ENCODE measurements at places on chromosomes 16 and 17.

DNA sequence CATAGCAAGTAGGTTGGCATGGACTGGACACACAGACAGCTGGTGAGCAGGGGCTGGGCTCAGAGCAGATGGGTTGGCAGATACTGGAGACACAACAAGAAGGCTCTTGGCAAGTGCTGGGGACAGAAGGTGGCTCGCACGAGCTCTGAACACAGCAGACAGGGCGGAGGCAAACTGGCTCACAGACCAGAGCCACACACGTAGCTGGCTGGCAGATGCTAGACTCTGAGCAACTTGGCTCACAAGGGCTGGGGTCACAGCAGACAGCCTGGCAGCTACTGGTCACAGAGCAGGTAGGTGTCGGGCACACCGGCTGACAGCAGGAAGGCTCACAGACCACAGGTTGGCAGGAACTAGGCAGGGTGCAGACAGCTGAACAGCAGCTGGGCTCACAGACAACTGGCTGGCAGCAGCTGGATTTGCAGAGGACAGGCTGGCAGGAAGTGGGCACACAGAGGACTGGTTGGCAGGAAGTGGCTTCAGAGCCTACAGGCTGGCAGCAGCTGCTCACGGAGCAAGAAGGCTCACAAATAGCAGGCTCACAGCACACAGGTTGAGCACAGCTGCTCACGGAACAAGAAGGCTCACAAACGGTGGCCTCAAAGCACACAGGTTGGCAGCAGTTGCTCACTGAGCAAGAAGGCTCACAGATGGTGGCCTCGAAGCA lies 725 bp downstream of the KRTAP16-1 start:
- DNase-seq, result peak; percentile 52

GRCh38 chr16:35182043-35182677 lies 1722.7 kb downstream of the TP53TG3F start:
- DNase-seq, result no peak

GRCh38 chr17:38547444-38547843 lies 58.3 kb downstream of the SRCIN1 start:
- DNase-seq, result no peak

DNA sequence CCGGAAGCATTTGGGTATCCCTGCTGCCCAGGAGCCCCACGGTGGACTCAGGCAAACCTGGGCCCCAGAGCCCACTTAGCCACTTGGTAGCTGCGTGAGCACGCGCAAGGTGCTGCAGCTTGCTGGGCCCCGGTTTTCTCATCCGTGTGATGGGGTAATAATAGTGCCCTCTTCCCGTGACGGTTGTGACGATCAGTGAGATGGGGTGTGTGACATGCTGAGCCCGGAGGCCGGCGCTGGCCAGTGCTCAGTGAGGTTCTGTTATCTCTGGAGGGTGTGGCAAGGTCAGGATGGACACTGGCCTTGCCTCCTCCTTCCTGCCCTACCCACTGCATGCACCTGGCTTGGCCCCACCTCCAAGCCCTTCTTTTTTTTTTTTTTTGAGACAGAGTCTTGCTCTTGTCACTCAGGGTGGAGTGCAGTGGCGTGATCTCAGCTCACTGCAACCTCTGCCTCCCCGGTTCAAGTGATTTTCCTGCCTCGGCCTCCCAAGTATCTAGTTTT lies 82.6 kb downstream of the RAP1GAP2 start:
- DNase-seq, result no peak

DNA sequence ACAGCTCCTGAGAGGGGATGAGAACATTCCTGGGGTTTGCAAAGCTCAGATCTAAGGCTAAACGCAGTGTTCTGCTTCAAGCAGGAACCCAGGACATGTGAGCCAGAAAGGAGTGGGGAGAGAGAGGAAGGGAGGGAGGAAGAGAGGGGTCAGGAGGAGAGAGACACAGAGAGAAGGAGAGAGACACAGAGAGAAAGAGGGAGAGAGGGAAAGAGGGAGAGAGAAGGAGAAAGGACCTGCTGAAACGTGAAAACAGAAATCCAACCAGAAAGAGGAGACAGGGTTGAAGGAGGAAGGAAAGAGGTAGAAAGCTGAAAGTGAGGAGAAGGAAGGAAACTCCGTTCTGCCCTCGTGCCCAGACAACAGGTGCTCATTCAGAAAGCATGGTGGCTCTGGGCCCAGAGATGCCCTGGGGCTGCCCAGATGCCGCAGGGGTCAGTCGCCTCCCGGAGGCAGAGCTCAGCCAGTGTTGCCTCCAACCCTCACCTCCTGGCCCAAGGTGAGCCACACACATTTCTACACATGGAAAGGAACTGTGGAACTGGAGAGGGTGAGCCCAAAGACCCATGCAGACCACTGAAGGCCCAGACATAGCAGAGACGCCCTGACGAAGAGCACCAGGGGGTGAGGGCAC lies 49.0 kb upstream of the ENPP7 start:
- no peak for DNase-seq

- no peak for DNase-seq
These were observed 292.5 kb downstream of the PHKB start for GRCh38 chr16:47753659-47754058.

GRCh38 chr17:79933863-79934652 lies 94.8 kb upstream of the CBX4 start:
- no peak for DNase-seq

- no peak for DNase-seq
These were observed 138.7 kb upstream of the RPH3AL start for GRCh38 chr17:491086-492021.

DNA sequence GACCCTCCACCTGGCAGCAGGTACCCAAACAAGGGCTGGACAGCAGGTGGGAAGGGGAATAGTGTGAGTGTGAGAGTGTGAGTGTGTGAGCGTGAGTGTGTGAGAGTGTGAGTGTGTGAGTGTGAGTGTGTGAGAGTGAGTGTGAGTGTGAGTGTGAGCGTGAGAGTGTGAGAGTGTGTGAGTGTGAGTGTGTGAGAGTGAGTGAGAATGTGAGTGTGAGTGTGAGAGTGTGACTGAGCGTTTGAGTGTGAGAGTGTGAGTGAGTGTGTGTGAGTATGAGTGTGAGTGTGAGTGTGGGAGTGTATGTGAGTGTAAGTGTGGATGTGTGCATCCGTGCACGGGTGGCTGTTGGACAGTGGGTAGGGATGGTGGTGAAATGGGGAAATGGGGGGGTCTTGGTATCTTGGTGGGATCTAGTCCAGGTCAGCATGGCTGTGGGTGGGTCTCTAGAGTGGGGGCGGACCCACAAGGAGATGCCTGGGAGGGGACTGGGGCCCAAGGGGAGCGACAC lies 408 bp downstream of the ADGRG1 start:
- no peak for DNase-seq

DNA sequence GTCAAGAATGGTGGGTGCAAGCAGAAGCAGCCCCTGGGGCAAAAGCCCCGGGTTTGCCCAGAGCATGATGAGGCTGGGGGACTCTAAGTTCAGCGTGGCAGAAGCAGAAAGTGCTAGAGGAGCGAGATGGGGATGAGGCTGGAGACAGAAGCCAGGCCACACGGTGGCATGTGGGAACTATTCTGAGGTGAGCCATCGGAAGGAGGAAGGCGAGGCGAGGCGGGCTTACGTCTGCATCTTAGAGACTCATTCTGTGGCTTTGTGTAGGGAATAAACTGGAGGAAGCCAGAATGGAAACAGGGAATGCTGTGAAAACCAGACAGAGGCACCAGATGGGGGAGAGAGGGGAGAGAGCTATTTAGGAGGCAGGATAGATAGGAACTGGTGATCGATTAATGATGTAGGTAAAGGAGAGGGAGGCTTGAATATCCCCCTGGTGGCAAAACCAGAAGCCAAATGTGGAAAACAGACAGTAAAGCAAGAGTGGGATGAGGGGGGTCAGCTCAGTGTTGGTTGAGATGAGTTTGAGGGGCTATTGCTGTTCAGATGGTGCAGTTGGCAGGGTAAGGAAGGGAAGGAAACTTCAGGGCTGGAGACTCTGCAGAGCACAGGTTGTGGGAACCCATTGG lies 3.1 kb upstream of the TNFSF13 start:
- no peak for DNase-seq

DNA sequence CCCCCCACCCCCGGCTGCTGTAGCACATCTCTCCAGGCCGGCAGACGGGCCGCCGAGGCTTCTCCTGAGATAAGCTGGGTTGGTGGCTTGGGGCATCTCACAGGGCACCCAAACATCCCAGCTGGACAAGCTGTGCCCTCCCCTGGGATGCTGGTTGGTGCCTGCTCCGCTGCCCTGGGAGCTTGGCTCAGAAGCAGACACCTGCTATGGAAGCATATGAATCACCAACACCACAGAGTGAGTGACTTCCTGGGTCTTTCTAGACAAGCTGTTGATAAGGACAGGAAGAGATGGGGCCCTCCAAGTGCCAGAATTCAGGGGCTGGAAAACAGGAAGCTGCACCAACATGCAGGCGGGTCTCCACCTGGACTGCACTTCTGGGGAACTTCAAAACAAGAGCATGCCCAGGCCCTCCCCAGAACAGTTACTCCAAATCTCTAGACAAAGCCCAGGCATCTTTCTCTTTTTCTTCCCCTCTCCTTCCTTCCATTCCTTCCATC lies 13.7 kb downstream of the C16orf95 start:
- DNase-seq, result no peak

DNA sequence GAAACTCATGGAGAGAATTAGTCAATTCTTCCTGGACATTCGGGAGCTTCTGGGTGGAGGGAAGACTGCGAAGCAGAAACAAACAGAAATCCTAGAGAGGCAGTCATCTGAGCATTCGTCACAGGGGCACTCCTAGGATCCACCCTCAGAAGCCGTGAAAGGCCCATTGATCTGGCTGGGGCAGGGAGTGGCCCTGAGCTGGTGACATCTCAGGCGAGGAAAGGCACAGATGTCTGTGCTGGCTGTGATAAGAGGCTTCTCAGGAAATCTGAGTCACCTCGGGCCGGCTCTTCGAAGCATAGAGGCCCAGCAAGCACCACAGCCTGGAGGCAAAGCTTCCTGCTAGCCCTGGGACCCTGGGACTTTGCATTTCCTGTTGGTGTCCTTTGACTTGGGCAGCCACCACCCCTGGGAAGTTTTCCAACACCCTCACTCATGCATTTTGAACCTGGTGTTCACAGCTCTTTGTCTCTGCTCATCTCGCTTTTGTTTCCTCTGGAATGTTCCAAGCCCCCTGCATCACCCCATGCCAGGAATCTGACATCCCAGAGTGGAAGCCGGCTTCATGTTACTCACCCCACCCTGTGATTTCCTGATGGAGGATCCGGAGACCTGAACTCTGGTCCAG lies 23.3 kb upstream of the CDRT4 start:
- DNase-seq, result no peak

- DNase-seq, result no peak
These were observed 4.9 kb upstream of the PSMD7 start for GRCh38 chr16:74291577-74292208.

DNA sequence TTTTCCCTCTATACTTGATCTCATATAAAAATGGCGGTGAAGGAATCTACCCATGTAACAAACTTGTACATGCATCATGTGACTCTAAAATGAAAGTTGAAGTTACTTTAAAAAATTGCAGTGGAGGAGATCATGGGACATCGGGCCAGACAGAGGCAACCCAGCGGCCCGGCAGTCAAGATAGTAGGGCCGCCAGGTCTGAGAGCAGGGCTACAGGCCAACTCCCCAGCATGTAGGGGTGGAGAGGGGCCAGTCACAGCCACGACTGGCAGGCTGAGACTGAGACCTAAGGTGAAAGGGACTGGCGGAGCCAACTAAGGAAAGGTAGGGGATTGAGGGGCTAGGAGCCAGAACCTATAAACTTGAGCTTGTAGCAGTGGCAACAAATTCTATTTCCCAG lies 150.9 kb downstream of the MAP2K6 start:
- no peak for DNase-seq

DNA sequence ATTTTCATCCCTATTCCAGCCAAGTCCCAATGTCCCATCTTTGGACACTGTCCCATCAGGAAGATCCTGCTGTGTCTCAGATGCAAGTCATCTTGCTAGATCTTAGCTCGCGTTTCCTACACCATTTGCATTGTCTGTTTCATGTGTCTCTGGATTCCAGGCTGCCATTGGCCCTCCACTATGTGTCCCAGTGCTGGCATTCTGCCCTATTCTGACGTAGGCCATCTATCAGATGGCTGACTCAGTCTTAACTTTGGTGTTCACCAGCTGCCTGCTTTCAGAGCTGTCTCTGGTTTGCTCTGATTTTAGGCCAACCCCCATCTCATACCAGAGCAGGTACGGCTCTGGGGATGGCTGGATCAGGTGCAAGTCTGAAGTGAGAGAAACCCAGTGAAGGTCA lies 300.9 kb upstream of the ASIC2 start:
- DNase-seq, result no peak

GRCh38 chr17:71283486-71283885 lies 837.3 kb upstream of the SOX9 start:
- no peak for DNase-seq

DNA sequence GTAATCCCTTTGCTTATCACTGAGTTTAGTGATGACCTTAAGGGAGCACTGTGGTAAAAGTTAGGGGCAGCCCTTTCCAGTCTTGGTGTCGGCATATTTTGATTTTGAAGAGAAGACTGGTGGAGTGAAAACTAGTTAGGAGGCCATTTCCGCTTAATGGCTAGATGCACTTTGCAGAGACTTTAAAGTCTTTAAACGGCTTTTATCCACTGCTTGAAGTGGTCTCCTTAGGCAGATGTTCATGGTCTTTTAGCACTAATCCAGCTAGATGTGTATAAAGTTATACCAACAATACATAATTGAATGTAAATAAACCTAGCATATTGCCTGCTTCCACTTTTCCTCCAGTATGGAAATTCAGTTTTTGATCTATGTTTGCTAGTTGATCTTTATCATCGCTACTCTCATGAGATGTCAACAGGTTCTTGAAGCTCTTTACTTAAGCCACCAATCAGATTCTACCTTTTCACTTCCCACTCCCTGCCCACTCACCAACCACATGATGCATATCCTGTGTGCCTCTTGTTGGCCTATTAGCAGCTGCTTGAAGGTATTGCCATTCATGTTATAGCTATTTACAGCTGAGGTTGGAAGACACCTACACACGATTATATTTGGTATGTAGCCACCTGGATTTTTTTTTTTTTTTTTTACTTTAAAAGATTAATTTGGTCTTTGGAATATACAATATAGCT lies 132.0 kb downstream of the NLK start:
- no peak for DNase-seq

- DNase-seq, result no peak
These were observed 81.1 kb downstream of the EFCAB13 start for GRCh38 chr17:47404875-47405274.

- no peak for DNase-seq
These were observed 86.4 kb downstream of the MRM1 start for GRCh38 chr17:36687736-36688135.

GRCh38 chr16:23407436-23408127 lies 45.4 kb downstream of the COG7 start:
- DNase-seq, result no peak

DNA sequence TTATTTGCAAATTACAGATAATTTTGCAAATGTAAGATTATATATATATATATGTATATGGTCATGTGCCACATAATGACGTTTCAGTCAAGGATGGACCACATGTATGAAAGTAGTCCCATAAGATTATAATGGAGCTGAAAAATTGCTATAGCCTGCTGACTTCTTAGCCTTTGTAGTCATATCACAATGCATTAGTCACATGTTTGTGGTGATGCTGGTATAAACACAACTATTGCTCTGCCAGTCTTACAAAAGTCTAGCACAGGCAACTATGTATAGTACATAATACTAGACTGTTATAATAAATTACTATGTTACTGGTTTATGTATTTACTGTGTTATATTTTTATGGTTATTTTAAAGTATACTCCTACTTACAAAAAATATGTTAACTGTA lies 444.3 kb downstream of the KCNJ2 start:
- DNase-seq, result no peak
